ENCODE measurements at places on chromosomes 5 and 9.

- peak; percentile 76 for DNase-seq
These were observed 983 bp downstream of the GCNT1 start for GRCh38 chr9:76459694-76460635.

- DNase-seq = no peak
These were observed 140.6 kb downstream of the SEMA5A start for GRCh38 chr5:9405196-9405754.

DNA sequence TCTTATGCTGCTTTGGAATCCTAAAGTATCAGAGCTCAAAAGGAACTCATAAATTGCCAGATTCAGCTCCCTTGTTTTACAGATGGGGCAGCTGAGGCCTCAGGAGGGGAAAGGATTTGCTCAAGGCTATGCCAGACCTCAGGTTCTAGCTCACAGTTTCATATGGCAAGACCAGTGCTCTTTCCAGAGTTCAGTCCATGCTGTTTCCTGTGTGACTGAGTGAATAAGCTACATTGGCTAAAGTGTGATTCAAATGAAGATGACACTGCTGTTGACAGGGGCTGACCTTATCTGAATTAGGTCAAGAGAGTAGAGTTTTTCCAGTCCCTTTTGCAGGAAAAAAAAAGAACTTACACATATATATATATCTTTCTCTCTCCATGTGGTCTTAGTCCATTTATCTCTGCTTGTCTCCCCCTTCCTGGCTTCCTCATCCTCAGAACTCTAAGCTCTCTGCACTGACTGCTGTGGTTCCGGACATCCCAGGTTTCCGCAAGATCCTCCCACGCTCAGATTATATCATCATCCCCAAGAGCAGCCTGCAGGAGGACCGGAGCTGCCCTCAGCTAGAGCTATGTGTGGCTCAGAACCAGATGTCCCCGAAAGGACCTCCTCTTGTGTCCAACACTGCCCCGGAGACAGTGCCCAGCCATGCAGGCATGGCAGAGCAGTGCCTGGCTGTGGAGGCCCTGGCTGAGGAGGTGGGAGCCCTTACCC is 9.3 kb downstream of the HMGXB3 start:
- DNase-seq = no peak

DNA sequence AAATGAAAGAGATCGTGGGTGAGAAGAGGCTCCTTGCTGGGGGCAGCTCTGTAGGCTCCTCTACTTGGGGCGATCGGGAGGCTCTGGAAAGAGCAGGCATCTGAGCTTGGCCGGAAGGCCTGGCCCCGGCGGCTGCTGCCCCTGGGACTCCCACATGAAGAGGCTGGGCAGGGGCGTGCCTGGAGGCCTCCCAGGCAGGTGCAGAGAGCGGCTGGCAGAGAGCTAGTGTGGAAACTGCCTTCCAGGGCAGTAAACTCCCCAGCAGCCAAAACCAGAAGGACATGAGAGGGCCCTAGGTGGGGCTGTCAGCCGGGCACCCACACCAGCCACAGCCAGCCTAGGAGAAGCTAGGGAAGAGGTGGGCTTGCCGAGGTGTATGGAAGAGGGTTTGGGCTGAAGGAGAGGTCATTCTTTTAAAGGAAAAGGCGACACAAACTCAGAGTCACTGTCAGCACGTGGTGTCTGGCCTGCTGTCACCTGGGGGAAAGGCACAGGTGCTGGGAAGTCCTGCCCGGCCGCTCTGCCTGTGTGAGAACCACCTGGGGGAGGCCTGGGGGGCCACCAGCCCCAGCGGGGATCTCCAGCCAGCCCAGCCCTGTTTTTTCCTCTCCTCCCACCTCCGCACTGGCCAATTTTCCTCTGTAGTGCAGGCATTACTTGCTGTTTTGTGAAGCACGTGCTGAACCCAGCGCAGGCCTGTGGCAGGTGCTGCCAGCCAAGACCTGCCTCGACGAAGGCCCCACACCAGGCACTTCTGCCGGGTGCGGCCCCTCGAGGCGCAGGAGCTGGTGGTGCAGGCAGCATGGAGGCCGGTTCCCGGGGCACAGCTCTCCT is 44.8 kb upstream of the EGFL7 start:
- DNase-seq = no peak

- DNase-seq = no peak
These were observed 18.1 kb downstream of the PITX1 start for GRCh38 chr5:135015942-135016341.

- peak; percentile 90 for DNase-seq
These were observed 851 bp upstream of the ZDHHC12 start for GRCh38 chr9:128724744-128725211.

- DNase-seq = no peak
These were observed 60.3 kb downstream of the ZNF354C start for GRCh38 chr5:179120421-179120861.

DNA sequence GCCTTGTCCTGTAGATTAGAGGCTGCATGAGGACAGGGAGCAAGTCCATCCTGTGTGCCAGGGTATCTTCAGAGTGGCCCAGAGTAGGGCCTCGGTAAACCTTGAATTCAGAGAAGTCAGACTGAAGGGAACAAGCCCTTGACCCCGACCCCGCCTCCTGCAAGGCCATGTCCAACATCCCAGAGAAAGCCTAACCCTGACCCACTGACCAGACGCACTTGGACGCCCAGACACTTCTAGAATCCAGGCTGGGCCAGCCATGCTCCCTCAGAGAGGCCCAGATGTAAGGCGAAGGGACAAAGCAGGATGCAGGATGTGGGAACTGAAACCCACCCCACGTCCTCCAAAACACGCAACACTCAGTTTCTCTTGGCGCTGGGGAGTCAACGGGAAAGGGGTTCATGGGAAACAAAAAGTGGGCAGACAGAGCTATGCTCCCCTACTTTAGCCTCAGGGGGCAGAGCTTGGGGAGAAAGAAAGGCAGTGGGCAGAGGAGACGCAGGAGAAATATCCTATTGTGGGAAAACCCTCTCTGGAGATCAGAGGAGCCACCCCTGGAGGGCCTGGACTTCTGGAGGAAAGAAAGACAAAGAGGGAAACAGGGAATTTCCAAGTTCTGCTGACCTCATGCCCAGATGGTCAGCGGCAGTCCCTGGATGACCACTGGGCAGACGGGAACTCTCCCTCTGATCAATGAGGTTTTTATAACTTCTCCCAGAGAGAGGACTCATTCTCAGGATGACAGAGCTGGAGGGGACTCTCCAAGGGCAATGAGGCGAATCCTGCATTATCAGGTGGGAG is 13.0 kb downstream of the TNIP1 start:
- DNase-seq = no peak

All from neural progenitor cell (in vitro differentiated cells).